ENCODE measurements at places on chromosomes 3 and 15.

GRCh38 chr15:67146234-67146633 lies 80.8 kb downstream of the SMAD3 start:
- DNase-seq, result no peak

- DNase-seq, result no peak
These were observed 406.1 kb downstream of the TBC1D5 start for GRCh38 chr3:17336291-17336690.

DNA sequence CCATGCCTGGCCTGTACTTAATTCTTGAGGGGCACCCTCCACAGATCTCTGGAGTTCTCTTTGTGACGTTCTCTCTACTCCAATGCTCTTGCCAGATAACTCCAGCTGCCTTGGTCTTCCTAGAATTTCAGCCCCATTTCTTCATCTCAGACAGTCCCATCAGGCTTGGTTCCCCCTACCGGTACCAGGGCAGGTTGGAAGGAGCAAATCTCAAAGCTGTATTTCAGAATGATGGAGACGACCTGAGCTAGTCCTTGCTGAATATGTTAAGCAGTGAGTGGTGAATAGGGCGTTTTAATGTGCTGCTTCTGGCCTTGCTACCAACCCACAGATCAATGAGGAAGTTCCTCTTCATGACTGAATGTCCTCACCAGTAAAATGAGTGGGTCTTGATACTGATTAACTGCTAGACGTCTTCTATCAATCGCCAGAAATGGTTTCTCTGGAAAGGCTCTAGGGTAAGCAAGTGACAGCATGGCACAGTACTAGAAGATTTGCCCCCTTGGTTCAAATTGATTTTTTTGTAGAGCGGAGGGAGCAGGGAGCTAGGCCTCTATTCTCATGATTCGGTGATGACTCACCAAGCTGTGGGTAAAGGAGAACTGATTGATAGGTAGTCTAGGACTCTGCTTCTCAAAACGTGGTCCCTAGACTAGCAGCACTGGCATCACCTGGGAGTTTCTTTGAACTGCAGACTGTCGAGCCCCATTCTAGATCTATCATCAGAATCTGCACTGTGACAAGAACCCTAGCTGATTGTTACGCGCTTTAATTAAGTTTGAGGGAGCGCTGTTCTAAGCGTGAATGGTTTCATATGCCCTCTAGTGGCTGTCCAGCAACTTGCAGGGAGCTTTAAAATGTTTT lies 67.8 kb downstream of the UBP1 start:
- DNase-seq, result peak; percentile 40

DNA sequence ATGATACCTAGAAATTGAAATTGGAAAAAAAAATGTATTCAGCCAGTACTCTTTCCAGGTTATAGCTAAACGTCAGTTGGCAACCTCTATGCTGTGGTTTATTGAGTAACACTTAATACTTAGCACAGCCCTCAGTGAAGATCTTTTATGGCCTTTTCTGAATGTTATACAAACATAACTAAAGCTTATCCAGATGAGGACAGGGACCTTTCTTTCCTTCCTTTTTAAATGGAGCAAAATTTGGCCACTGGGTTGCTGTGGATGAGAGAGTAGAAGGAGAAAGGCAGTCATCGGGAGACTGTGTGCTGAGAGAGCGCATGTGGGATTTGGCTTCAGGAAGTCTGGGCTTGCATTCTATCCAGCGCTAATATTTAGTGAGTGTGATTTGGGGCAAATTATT lies 36.1 kb downstream of the IGF1R start:
- DNase-seq, result no peak

GRCh38 chr15:84702961-84703482 lies 12.9 kb downstream of the SEC11A start:
- no peak for DNase-seq

DNA sequence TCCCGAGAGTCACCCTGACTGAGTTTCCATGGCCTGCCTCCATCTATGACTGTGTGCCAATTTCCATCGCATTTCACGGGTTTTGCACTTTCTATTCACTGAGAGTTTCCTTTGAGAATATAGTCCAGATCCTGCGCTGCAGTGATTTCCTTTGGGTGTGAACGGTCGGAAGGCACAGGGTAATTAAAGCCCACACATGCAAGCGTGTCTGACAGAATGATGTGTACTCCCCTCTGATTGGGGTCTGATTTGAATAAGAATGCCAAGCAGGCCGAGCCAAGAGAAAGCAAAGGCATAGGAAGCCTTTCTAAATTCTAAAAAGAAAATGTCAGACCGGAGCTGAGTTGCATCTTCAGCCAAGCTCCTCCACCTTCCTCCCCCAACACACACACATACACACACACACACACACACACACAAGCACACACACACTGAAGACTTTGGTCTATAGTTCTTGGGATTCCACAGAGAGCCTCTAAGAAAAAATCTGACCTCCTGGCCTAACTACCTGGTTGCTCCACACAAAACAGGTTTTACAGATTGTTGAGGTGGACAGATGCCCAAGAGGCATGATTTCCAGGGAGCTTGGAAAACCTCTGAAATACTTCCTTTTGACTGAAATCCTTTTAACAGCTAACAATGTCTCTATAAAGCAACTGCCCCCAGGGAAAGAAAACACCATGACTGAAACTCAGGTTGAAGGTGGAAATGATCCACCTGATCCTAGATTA lies 59.7 kb upstream of the LRRN1 start:
- no peak for DNase-seq

- DNase-seq, result no peak
These were observed 20.7 kb downstream of the ZBTB38 start for GRCh38 chr3:141388823-141389621.
